Ascending aorta (tissue), 2 donors: ENCODE measurements at places on chromosomes 6 and 20.

DNA sequence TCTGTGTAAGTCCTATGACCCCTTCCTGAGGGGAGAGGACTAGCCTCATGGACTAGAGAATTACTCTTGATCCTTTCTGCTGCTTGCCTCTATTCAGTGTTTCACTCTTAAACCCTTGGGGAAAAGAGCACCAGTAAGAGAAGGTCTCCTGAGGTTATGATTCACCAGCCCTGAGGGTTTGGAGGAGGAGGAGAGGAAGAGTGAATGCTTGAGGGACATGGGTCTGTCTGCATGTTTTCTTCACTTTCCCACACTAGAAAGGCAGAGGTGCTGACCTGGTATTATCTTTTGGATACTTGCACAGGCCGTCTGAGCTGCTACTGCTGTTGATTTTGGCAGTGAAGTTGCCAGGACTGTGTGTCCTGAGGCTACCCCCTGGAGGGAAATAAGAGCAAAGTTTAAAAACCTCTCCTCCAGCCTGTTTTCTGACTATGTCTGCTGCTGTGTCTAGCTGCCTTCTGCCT, 78.3 kb downstream of the CD109 start:
- no peak for DNase-seq

GRCh38 chr20:45073221-45073620, 27.7 kb downstream of the KCNS1 start:
- no peak for DNase-seq

DNA sequence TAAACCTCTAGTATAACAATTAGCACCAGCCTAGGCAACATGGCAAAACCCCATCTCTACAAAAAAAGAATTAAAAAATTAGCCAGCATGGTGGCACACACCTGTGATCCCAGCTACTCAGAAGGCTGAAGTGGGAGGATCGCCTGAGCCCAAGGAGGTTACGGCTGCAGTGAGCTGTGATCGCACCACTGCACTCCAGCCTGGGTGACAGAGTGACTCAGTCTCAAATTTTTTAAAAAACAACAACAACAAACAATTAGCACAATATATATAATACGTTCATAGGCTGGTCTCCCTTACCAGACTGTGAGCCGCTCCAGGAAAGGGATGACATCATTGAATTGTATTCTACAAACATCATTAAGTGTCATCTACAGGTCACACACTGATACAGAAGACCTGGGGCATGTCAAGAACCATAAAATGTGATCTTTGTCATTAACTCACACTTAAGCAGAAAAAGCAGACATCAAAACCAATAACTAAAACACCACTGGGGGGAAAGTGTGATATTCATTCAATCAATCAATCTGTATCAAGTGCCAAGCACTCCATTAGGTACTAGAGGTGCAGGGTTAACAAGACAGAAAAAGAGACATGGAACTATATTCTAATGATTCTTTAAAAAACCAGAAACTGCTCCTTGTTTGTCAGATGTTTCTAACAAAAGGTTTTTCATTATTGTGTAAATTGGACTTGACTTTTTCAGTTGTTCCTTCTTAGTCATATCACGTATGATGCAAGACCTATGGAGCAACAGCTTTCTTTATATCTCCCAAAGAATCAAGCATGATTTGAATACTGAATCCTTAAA, 17.8 kb downstream of the MAP3K5 start:
- no peak for DNase-seq

DNA sequence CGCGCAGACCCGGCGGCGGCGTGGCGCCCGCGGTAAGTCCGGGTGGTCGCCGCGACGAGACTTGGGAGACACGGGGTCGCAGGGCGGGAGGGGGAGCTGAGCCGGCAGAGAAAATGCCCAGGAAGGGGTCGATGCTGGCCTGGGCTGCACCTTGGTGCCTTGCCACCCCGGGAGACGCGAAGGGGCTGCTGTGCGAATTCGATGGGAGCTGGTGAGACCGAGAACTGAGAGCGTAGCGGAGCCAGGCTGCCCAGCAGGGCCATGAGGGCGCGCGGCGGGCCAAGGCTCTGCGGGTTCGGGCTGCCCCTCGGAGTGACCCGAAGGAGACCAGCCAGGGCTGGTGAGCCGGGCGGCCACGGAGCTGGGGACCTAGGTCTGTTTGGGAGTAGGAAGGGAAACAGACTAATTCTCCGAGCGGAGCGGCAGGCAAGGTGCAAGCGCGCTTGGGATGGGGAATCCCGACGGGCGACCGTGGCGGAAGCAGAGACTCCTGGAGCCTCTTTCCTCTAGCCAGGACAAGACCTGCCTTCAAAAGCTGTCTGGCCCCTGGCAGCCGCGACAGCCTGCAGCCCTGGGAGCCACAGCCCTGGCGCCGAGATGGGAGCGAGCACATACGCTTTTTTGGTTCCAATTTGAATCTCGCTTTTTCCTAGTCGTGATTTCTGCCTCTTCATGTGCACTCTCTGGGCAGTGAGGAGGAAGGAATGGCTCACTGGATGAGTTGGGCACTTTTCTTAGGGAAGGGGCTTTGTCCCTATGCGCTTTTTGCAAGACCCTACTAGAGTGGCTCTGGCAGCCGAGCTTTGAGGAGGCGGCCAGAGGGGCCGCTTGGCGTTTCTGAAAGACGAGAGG, 691 bp downstream of the SYNDIG1 start:
- no peak for DNase-seq

GRCh38 chr20:14777591-14777990, 440.2 kb upstream of the FLRT3 start:
- DNase-seq, result no peak

GRCh38 chr6:123812621-123813020, 9.0 kb downstream of the NKAIN2 start:
- no peak for DNase-seq

- no peak for DNase-seq
Measured at GRCh38 chr20:8228315-8228714, 96.2 kb downstream of the PLCB1 start.

DNA sequence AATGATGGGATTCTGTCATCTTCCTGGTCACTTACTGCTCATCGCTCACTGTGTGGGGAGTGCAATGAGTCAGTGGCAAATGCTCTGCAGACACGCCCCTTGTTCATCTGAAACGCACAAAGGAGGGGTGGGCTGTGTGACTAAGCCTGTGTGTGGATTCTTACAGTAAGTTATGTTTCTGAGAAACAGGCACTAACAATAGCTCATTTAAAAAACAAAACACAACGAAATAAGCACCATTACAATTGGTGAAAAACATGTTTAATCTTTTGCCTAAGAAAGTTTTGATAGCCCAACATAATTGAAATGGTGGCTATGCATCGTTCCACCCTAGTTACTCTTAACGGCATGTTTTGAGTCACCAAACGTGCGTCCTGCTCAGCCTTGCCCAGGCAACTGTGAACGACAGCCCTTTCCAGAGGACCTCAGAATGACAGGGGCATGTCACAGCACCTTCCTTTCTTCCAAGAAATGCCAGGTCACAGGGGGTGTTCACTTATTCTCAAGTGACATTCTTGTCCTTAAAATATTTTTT, 118.4 kb upstream of the SGK1 start:
- DNase-seq, result peak; percentile 41

- DNase-seq, result peak; percentile 89
Measured at GRCh38 chr6:32868257-32868788, 14.3 kb downstream of the PSMB9 start.

GRCh38 chr20:58481481-58482021, 33.6 kb downstream of the APCDD1L start:
- no peak for DNase-seq

GRCh38 chr6:85642774-85643536, at the start of gene SYNCRIP:
TSS of gene SYNCRIP (minus strand) at chr6:85642886. CDS start at chr6:85641439, 1,447 bp downstream.
- DNase-seq, result peak; percentile 100

- DNase-seq, result no peak
Measured at GRCh38 chr20:5877128-5877527, 73.2 kb downstream of the TRMT6 start.

- no peak for DNase-seq
Measured at GRCh38 chr6:148674306-148674705, 72.5 kb upstream of the UST start.

DNA sequence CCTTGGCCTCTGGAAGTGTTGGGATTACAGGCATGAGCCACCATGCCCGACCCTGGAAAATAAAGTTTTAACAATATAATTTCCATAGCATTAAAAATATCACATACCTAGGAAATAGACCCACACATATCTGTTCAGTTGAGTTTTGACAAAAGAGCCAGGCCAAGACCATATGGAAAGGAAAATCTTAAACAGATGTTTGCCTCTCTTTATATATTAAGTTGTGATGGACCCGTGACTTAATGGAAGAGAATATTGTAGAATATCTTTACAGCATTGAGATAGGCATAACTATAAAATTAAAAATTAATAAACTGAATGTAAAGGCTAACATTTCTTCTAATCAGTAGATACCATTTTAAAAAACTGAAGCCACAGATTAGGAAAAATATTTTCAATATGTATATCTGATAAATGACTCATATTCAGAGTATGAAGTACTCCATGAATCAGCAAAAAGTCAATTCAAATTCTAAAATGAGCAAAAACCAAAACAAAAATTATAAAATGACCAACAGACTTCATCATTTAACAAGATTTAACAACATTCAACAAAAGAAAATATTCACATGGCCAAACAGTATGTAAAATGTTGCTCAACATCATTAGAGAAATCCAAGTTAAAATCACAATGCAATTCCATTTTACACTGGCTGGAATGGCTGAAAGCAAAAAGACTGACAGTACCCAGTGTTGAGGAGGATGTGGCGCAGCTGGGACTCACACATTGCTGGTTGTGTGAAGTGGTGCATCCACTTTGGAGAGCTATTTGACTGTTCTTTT, 43.3 kb downstream of the GTF2H5 start:
- DNase-seq, result no peak

GRCh38 chr6:169022079-169022478, 231.6 kb downstream of the THBS2 start:
- DNase-seq, result no peak

- DNase-seq, result no peak
Measured at GRCh38 chr6:138371452-138371711, 6.3 kb upstream of the SMIM28 start.

DNA sequence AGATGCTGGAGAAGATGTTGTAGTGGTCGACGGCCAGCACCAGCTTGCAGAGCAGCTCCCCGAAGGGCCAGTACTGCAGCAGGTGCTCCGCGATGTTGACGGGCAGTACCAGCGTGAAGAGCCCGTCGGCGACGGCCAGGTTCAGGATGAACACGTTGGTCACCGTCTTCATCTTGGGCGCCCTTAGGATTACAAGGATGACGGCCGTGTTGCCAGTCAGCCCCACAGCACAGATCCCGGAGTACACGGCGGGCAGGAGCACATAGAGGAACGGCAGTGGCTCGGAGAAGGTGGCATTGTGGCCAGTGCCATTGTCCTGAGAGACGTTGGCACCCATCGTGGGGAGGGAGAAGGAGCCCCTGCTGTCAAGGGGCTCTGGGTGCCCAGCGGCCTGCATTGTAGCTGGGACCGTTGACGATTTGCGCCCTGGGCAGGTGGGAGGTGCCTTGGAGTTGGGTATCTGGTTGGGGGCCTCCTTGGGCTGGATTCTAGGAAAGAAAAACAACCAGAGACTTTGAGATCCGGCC, 867 bp downstream of the NPBWR2 start:
- no peak for DNase-seq

DNA sequence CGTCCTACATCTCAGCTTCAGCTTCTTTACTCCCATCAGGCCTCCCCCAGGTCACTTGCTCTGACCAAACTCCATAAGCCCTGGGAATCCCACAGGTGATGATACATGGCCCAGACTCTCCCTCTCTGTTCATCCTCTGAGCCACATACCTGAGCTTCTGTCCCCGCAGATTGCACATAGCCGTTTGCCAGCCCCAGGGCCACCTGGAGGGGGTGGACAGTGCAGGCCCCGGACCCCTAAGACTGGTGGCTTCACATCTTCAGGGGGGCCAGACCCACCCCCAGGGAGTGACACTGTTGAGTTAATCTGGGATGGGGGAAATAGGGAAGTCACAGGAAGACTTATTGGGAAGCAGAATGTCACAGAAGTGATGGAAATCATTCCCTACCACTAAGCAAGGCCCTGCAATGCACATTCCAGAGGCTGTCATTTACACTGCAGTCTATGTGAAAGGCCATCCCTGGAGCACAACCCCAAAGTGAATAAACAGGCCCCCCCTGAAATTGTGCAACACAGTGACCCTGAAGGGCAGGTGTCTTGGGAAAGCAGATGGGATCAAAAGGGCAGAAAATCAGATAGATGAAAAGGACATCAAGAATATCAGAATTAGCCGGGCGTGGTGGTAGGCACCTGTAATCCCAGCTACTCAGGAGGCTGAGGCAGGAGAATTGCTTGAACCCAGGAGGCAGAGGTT, 2.2 kb downstream of the RXRB start:
- no peak for DNase-seq

DNA sequence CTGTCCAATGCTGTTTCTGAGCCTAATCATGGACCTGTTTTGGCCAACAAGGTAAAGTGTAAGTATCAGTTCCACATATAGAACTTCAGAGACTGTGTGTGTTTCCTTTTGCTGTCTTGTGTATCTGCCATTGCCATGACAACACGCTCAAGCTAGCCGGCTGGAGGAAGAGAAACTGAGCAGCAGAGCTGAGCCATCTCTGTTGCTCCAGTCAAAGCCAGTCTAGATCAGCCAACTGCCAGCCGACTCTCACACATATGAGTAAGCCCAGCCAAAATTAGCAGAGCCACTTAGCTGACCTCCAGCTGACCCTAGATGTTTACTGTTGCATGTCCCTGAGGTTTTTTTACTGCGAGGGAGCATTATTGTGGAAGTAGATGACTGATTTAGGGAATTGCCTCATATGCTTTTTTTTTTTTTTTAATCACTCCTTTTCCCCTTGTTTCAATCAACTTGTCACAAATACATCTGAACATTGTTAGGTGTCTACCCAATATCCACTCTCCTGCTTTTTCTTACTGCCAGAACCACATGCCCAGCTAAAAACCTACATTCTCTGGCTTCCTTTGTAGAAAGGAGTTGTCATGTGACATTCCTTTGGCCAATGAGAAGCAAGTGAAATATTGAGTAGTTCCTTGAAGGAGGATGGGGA, 304.3 kb upstream of the SUPT3H start:
- no peak for DNase-seq

DNA sequence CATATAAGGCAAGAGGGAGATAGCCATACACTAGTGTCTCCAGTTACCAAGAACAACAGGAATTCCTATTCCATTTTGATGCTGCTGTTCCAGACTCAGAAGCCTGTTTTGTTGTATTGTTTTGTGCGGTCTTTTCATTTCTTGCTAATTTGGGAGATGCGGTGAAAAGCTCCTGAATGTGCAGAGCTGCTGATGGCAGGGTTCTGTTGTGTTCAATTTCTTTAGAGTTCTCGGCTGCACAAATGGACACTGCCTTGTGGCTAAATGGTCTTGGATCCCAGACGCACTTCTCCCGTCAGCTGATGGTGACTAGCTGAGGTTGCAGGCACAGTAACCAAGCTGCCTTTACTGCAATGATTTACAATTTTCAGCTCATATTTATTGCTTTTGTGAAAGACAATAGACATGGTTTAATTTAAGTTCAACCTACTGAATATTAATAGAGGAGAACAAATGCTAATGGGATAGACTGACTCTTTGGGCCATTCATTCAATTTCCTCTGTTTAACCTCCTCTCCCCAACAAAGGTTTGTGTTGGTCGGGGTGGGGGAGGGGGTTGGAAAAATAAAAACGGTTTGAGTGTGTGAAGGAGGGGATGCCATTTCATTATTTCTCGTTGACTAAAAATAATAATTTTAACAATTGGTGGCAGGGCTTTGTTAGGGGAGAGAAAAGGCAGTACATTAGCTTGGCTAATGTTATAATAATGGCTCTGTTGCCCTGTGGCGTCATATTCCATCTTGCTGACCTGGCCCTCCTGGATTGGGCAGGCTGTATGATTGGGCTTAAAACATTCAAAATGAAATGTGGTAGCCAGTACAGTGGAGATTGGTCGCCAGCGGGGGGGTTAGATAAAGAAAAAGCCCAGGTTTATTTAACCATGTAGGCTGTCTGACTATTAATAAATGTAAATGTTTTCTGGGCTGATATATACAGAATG, 159.5 kb downstream of the JARID2 start:
- DNase-seq, result no peak
